PC-3 (cell line): ENCODE measurements at places on chromosomes 11 and 22.

- peak; percentile 59 for DNase-seq
Observed at GRCh38 chr11:18491924-18492323, 34.8 kb downstream of the TSG101 start.

- DNase-seq = no peak
Observed at GRCh38 chr11:108147150-108147549, 25.8 kb downstream of the ACAT1 start.

DNA sequence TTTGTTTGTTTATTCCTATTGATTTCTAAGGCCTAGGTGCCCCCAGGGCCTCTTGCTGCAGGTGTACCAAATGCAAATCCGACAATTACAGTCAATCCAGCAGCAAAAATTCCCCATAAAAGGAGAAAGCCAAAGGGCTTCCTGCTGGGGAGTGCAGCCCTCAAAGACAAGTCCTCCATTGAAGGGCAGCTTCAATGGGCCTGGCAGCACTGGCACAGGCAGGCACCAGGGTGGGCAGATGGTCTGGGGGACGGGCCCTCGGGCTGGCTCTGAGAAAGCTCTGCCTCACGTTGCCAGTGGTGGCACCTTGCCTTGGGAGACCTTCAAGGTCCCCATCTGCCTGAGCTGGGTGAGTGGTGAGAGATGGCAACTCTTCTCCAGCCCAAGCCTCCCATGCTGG lies 128.0 kb downstream of the DSCAML1 start:
- no peak for DNase-seq

DNA sequence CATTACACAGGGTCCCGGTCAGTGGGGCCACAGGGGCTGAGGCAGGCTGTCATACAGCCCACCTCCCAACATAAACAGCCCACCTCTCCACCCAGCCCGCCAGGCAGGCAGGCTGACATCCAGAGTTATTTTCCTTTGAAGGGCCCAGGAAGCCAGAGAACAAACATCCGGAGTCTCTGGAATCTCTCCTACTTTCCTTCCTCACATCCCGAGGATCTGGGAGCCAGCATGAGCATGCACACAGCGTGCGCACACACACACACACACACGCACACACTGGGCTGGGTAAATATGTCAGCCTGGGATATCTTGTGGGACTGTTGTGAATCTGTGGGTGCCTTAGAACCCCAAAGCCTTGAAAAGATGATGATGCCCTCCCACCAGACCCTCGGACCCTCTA lies 55.4 kb downstream of the PDE2A start:
- no peak for DNase-seq

DNA sequence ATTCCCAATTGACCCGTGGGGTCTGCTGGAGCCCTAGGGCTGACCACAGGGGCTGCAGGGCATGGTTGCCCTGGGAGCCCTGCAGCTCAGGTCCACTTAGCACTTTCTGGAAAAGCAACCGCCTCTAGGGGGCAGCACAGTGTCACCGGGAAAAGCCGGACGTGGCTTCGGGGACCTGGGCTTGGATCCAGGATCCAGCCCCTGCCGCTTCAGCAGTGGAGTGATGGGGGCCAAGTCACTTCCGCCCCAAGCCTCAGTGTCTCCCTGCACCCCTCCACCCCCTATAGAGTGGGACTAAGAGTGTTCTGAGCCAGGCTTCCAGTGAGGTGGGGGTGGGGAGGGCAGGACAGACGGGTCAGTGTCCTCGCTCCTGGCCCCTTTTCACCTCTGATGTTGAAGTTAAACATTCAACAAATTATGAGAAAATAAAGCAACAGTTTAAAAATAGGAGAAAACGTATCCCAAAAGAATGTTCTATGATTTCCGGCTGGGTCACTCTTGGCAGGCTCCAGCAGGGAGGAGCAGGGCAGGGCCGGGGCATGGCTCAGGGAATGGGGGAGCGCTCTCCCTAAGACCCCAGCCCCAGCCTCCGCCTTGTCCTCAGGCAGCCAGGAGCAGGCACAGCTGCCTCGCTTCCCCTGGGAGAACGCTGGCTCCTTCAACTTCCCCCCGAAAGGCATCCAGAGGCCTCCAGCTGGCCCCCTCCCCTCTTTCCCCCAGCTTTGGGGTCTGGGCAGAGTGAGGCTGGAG lies 96.5 kb upstream of the FGF3 start:
- peak; percentile 95 for DNase-seq

DNA sequence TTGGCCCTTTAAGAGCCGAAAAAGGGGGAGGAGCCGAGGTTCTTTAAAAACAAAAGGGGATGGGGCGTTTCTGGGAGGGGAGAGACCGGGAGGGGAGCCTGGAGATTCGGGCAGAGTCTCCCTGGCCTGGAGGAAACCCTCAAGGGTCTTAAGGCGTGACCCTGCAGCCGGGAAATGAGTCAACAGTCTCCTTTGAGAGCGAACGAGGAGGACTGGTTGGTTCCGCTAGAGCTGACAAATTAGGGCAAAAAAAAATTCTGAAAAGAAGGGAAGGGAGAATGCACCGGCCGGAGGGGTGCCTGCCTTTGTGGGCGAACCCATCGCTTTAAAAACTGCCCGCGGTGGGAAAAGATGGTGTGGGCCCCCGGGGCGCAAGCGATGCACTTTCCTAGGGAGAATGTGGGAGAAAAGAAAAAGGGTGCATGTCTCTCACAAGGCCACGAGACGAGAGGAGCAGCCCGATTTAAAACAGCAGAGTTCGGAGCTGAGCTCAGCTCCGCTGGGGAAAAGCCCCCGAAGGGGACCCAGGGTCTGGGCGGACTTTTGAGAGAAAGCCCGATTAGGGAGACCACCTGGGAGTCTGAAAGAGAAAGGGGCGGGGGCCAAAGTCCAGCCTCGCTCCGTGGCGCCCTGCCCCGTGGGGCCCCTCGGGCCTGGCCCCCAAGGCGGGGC lies 874 bp downstream of the ZFTA start:
- DNase-seq = peak; percentile 77

DNA sequence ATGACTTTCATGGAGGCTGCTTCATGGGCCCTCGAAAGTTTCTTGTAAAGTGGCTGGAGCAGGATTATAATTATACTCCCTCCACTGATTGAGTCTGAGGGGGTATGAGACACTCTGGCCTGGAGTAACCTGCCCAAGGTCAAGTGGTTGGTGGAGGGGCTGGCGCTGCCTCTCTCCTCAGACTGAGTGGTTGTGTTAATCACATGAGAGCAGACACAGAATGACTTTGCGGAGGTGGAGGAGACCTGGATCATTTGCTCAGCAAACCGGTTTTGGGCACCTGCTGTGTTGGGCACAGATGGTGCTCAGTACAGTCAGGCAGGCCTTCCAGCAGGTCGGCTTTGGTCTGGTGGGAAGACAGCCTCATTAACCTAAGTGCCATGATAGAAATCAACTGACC lies 11.8 kb downstream of the BCR start:
- DNase-seq = no peak

DNA sequence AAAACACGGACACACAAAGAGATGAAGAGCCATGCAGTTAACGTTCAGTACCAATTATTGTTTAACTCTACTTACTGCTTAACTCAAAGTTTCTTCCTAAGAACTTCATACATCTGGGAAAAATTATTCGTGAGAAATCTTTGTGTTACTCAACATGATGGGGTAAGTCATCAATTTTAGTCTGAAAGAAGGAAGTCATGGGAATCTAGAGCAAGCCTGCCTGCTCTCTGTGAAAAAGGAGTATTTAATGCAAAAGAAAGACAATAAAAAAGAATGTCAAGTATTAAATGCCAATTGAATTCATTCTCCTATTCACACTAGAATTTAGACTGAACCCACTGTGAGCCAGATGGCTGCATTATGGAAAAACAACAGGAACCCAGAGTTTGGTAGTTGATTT lies 16.0 kb downstream of the TMEM123 start:
- no peak for DNase-seq

DNA sequence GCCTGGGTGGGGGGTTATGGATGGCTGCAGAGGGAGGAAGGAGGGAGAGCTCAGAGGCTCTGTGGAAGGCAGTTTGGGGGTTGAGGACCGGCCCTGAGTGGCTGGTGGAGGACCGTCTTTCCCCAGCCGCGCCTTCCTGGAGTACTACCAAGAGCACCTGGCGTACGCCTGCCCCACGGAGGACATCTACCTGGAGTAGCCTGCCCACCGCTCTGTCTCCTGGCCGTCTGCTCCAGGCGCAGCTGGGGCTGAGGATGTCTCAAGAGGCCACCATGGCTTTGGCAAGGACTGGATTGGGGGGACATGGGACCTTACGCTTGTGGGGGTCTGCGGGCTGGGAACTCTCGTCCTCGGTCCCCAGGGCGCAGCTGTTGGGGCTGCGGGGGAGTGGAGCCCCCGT lies 10.0 kb downstream of the MAPK8IP2 start:
- DNase-seq = no peak

DNA sequence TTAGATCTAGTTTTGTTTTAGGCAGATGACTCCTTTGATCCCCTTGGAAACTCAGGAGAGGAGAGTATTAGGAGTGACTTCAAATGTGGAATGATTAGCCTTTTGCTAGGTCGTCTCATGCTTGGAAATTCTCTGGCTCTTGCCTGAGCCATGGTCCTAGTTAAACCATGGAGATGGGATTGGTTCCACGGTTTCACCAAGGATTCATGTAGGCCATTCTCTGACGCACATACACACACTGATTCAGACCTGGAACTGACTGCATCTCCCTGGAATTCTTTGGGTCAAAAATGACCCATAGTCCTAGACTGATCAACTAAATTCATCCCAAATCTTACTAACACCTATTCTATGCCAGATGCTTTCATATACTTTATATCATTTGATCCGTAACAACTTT lies 56.5 kb downstream of the POLD3 start:
- no peak for DNase-seq

GRCh38 chr11:117851852-117852251 lies 24.6 kb downstream of the FXYD6 start:
- DNase-seq = no peak

DNA sequence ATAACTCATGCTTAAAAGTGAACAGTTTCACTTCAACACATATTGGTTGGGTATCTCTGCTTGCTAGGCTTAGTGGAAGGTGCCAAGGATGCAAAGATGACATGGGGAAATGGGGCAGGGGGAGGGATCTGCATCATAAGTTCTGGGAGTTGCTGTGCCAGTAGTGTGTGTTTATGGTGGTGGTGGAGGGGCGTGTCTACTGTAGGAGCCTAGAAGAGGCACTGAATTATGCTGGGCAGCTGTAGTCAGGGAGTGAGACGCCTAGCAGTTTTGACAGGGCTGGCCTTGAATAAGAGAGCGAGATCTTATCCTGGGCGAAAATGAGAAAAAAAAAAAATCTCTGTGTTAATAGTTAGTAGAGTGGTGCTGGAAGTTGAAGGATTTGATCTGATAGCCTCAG lies 3.0 kb downstream of the ELMOD1 start:
- DNase-seq = no peak

DNA sequence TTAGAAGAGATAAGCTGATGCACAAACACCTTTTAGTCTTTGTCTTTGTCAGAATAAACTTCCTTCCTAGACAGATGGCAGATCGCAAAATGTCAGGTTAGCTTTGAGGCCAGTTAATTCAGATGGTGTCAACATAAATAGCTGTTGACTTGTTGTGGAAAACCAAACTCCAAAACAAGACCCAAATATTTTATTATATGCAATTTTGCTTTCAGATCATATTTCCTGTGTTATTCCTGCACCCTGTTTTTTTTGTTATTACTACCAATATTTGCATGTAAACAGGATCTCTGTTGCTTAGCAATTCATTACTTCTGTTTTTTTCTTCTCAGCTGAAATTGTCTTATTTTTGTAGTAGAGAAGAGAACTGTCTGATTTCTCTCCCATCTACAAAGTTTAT lies 316.0 kb downstream of the ETS1 start:
- DNase-seq = no peak

DNA sequence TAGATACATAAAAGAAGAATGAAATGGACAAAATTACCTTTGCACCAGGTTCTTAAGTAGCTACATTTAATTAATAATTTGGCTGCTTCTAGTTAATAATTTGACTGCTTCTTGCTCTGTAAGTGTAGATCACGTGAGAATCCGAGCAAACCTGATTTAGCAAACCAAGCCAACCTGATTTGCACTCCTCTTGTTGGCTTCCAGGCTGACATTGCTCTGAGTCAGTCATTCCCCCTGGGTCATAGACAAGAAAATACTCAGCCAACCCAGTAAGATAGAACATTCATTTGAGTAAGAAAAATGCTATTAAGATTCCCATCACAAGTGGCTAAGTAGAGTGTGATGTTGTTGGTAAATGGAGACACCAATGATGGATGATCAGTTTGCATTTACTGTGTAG lies 304.1 kb downstream of the C11orf87 start:
- DNase-seq = peak; percentile 42
